Stimulated activated CD4-positive, alpha-beta T cell treated with anti-CD3 and anti-CD28 coated beads, TNF-alpha, amount 100 ng/mL, for 1 hour (primary cell): ENCODE measurements at places on chromosomes 16 and 17.

DNA sequence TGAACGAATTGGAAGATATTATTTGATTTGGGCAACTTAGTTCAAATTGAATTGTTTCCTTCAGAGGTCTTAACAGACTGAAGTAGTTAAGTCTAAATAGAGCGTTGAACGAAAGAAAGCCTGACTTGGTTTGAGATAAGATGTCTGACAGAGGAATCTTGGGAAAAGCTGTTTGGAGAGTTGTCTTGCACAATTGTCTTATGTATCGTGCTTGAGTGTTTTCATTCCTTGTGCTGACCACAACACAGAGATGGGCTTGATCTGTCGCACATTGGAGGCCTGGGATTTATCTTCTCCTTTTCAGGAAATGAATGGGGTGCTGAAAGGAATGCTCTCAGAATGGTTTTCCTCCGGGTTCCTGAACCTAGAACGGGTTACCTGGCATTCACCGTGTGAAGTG is 7.8 kb downstream of the MLYCD start:
- no peak for DNase-seq

DNA sequence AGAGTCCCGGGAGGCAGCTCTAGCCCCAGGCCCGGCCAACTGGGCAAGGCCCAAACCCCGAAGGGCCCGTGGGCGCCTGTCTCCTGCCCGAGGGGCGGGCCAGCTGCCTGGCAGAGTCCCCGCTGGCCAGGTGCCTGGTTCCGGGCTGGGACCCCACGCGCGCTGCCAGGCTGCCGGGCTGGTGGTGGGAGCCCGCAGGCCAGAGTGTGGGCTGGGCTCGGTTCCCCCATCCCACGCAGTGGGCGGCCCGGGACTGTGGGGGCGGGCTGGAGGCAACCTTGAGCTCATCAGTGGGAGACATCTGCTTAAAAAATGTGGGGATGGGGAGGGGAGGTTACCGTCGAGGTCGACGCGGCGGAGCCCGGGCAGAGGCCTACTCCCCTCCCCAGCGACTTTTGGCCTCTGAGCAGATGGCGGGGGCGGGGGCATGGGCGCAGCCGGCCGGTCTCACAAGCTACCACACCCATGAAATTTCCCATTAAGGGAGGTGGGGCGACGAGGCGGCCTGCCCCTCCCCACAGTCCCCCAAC is 176.4 kb upstream of the GSE1 start:
- DNase-seq = no peak

- DNase-seq = no peak
Measured at GRCh38 chr17:45231481-45232116, 9.9 kb downstream of the FMNL1 start.

DNA sequence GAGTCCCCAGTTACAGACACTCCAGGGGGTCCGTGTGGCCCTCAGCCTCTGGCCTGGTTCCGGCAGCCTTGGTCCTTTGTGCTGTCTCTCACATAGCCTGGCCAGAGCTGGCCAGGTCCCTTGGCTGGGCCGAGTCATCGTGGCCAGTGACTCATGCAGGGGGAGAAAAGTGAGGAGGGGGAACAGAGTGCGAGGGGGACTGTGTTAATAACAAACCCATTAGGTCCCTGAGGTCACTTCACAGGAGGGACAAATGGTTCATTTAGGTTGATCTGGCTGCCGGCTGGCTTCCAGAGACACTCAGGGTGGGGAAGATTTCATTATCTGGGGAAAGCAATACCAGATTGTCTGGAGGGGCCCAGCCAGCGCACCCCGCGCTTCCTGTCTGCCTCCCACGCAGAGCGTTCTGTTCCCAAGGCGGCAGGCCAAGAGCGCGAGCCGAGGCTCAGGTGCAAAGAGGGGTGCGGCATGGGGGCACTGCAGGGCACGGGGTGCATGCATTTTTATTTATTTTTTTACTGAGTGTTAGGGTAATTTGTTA is 223.1 kb downstream of the SEC14L1 start:
- DNase-seq = no peak

DNA sequence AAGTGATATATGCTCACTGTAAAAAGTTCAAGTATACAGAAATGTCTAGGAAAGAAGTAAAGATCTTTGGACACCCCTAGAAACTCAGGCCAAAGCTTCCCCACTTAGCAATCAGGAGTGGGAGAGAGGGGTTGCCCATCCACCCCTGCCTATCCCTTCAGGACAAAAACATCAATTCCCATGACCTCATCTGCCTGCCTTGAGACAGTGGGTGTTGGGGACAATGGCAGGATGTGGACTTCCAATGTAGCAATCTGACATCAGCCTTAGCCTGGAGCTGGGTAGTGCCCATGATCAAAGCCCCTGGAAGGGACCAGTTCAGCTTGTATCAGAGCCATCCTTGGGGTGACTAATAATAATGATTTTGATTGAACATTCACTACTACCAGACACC is 18.1 kb downstream of the ITPRIPL2 start:
- no peak for DNase-seq
